Aortic smooth muscle cell (primary cell): ENCODE measurements at places on chromosomes 6 and 20. TPM values are rescaled to one million over a fixed set of nuclear protein-coding genes. Genes with fewer than 3 reads are reported as not detected.

FOXQ1 gene
- 0.06 TPM in 1 of 2 replicates, not detected in the other for total RNA-seq

BIRC7 gene
- total RNA-seq = 0.06 and 0.40 TPM in 2 replicates

BPI gene
- total RNA-seq = 0.50 and 0.79 TPM in 2 replicates

CCN5 gene
- total RNA-seq = 0.40 and 0.93 TPM in 2 replicates
